ENCODE measurements at places on chromosomes 13 and 19.

- DNase-seq = no peak
Observed at GRCh38 chr19:3375221-3376090, 9.1 kb downstream of the NFIC start.

DNA sequence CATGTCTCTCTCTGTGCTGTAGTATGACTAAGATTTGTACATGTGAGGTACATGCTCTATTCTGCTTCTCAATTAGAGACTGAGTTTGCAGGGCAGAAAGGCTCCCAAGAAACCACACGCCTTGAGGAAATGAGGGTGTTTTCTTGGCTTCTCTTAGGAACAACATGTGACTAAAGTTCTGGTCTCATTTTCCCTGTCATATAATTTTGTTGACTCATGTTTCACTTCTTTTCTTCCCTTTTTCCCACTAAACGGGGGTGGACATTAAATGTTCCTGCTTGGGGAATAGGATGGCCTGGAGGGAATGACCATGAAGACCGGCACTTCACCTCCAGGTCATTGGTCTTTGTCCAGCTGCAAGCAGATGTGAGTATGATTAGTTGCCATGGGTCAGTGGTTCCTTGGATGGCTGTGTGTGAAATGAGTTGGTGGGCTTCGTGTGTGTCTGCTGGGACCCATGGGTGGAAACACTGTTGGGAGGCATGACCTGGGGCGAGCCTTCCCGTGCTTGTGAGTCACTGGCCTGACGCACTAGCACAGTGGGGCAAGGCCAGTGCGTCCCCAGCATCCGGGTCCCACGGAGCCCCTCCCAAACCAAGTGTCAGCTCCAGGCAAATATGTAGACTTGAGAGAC is 56.6 kb downstream of the COL4A1 start:
- DNase-seq = peak; percentile 22

- DNase-seq = no peak
Observed at GRCh38 chr13:68234274-68234673, 1004.1 kb upstream of the PCDH9 start.

GRCh38 chr19:13975870-13976269 is 23.6 kb downstream of the DCAF15 start:
- no peak for DNase-seq

DNA sequence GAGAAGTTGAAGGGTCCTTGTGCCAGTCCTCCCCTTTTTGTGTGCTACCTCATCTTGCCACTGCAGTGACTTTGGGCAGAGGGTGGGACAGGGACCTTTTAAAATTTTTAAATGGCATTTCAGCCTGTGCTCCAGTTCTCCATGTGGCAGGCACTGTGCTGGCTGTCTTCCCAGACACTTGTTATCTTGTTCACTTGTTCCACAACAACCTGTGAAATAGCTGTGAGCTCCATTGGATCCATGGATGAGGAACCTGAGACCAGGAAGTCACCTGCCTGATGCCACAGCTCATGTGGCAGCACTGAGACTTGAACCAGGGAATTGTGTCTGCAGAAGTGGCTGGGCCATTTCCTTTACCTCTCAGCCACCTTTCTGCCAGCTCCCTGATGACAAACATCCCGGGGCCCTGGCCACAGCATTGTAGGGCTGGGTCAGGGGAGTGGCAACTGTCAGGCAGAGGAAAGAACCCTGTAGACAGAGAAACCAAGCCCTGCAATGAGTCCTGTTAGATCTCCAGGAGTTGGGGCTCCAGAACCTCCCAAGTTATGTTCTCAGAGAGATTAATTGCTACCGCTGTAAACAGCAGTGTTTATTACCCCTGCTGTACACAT is 6.4 kb downstream of the EGLN2 start:
- no peak for DNase-seq

- no peak for DNase-seq
Observed at GRCh38 chr13:100240109-100240779, 151.4 kb downstream of the PCCA start.

DNA sequence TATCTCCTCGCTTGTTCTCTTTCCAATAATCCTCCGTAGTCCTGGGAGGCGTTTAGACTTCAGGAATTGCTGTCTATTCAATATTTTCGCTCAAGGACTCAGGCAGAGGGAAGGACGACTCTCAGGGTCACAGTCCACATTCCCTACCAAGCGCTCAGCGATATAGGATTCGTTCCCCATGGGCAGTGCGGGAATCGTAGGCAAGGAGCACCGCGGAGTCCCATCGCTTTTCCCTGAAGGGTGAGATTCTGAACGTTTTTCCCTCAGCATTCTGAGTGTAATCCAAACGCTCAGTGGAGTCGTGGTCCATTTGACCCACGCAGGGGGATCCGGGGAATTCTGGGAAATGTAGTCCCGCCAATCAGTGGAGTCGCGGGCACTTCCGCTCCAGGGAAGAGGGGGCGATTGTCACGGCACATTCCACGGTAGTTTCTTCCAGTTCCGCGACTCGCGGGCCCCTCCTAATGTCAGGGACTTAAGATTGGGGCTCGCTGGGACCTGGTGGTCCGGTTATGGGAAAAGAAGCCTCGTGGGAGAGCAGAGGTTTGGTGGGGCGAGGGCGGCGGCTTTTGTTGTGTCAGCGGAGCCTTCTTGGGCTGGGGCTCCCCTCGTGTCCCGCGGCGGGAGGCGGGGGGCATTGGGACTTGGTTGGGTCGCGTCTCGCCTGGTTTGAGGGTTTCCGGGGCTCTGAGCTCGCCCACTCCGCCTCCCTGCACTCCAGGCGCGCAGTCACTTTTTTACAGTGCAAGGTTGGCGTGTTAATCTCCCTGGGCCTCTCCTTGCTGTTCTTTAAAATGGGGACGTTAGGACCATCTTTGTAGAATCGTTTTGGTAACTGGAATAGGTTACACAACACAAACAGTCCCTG is at the start of gene ZNF234:
TSS of gene ZNF234 (plus strand) at position 364 of the 868 bp plus-strand sequence. CDS start 3,079 bp downstream, outside the sequence.
- peak; percentile 30 for DNase-seq

- DNase-seq = no peak
Observed at GRCh38 chr13:27354379-27354778, 70.0 kb upstream of the GTF3A start.

- no peak for DNase-seq
Observed at GRCh38 chr13:113506025-113506685, 15.6 kb upstream of the DCUN1D2 start.

DNA sequence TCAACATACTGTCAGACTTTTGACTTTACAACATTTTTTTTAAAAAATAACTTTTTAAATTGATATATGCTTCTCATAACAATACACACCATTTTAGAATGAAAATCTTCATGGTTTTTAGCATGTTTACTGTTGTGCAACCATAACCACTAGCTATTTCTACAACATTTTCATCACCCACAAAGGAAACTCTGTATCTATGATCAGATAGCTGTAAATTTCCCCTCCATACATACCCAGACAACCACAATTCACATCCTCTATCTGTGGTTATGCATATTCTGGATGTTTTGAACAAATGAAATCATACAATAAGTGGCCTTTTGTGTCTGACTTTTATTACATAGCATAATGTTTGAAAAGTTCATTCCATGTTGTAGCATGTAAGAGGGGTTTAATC is 1666.0 kb downstream of the EFNB2 start:
- DNase-seq = no peak

DNA sequence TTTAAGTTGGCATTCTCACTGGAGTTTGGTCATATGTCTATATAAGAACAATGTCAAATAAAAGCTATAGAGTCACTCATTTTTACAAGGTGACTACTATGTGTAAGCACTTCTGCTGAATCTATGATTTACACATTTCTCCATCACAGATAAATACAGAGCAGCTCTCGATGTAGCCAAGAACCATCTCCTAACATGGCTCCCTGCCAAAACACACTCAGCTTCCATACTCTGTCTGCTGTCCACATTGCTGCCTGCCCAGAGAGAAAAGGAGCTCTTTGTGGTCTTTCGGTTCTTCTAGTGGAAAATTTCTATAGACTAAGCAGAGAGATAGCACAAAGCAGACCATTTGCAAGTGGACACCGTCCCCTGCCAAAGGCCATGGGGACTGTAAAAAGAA is 190.9 kb upstream of the KLF12 start:
- DNase-seq = peak; percentile 24

DNA sequence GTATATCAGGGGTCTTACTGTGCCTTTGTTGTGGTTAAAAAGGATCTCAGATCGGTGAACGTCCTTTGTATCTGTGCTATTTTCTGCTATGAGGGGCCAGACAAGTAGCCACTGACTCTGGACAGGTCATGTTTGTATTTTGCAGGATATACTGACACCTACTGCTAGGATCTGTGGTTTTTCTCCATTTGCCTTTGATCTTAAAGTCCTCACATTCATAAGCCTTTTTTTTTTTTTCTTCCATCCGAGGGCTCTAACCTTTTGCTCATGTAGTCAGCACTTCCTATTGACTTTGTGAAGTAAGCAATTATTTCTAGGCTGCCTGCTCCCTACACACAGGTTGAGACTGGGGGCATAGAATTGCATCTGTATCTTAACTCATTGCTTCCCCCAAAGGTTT is 106.2 kb downstream of the SLITRK5 start:
- peak; percentile 3 for DNase-seq

GRCh38 chr13:48661107-48661506 is 7.4 kb downstream of the CYSLTR2 start:
- no peak for DNase-seq

DNA sequence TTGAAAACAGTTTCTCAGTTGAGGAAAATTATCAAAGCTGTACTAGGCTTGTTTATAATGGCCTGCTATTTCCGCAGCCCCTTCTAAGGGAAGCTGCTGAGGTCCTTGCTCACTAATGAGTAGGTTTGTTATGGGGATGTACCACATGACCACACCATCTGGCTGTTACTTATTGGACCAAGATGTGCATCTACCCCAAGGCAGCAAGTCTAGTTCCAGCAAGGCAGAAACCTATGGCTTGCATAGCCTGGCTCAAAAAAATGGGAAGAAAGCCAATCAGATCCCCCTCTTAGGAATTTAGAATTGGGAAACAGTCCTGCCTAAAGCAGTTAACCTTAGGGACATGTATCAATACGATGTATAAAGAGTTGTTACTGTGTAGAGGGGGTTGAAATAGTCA is 186.5 kb upstream of the SPRY2 start:
- no peak for DNase-seq

Data from H4 (cell line).